A549 treated with Mapracorat at 1 μM for 4 hours (cell line): ENCODE measurements at places on chromosomes 5 and 9. TPM values are rescaled to one million over a fixed set of nuclear protein-coding genes. Genes with fewer than 3 reads are reported as not detected.

Gene GRXCR2
- total RNA-seq = not detected in 5 replicates

Gene PCDHGB6
- 0.08 to 0.13 TPM (median 0.12 TPM) in 5 replicates for total RNA-seq

Gene PRDM9
- total RNA-seq = not detected in 5 replicates

Gene PRRX2
- total RNA-seq = 5.4 to 9.8 TPM (median 9.4 TPM) in 5 replicates

Gene LRRC19
- not detected in 5 replicates for total RNA-seq

Gene EGR1
- 8.9 to 13.8 TPM (median 12.0 TPM) in 5 replicates for total RNA-seq
